ENCODE measurements at places on chromosomes 5 and 9.

DNA sequence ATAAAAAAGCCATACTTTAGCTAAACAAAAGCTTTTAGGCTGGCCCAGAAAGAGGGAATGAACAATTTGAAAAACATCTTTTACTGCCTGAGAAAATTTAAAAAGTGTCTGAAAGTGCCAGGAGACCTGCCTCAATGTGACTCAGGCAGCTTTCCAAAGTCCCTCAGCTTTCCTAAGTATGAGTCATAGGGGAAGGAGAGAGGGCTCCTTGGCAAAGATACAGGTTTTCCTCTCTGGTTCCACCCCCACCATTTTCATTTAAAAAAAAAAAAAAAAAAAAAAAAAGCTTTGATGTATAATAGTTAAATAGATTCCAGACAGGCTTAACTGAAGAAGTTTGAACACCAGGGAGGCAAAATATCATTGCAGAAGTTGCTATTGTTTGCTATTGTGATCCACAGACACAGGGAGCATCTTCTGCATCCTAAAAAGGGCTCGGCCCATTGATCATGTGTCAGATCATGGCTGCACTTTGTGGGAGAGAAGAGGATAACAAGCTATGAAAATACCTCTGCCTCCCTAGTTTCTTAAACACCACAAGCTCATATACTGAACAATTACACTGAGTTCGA is 71.5 kb downstream of the MRPS27 start:
- peak; percentile 61 for DNase-seq

GRCh38 chr5:165627548-165628170 is 2122.2 kb downstream of the MAT2B start:
- no peak for DNase-seq

DNA sequence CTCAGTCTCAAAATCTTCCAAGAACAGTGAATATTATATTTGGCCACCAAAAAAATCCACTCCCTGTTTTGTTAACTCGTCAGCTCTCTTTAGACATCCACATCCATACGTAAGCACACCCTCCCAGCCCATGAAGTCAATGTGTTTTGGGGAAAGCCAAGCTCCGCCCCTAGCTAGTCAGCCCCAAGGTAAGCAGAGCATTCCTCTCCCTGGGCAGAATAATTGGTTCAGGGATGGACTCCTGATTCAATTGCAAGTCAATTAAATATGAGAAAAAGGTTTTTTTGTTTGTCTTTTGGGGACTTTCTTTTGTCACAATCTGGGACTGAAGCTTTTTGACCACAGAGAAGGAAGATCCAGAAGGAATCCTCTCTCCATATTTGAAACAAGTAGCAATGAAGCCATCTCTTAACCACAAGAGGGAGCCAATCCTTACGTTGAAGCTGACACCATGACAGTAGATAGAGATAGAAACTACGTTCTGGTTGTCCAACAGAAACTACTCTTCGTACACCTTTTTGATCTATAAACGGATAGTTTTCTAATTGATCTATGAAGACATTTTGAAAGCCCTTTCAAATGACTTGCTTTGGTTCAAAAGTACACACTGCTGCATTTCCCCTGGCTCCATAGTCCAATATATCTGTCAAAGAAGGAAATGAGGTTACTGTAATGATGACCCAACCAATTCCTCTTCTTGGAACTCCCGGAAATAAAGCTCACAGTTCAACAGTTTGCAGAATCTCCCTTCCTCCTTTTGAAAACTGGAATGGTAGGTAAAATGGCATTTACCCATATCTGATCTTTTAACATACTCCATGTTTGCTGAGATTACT is 166.4 kb downstream of the TLE1 start:
- peak; percentile 43 for DNase-seq

- DNase-seq: peak; percentile 45
These were observed 21.9 kb upstream of the VDAC1 start for GRCh38 chr5:134026521-134027287.

DNA sequence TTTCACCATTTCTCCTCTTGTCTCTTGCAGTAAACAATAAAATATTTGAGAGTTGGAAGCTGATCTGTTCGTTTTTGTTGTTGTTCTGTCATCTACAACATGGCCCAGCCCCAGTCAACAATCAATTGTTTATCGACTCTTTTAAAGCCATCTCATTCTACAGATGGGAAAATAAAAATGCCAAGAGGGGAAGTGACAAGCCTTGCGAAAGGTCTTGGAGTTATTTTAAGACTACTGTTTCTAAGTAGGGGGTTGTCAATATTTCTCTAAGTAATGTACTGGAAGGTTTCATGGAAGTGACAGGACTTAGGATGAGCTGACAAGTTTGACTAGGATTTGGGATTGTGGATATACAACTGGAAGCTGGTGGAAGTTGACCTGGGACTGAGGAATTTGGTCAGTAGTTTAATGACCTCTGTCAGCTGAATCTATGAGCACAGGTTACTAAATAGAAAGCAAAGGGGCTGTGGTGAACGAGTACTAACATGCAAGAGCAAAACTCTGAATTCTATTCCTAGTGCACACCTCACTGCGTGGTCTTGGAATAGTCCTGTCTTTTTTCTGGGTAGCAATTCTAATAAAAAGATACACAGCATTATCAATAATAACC is 57.5 kb upstream of the ADRB2 start:
- DNase-seq: no peak

DNA sequence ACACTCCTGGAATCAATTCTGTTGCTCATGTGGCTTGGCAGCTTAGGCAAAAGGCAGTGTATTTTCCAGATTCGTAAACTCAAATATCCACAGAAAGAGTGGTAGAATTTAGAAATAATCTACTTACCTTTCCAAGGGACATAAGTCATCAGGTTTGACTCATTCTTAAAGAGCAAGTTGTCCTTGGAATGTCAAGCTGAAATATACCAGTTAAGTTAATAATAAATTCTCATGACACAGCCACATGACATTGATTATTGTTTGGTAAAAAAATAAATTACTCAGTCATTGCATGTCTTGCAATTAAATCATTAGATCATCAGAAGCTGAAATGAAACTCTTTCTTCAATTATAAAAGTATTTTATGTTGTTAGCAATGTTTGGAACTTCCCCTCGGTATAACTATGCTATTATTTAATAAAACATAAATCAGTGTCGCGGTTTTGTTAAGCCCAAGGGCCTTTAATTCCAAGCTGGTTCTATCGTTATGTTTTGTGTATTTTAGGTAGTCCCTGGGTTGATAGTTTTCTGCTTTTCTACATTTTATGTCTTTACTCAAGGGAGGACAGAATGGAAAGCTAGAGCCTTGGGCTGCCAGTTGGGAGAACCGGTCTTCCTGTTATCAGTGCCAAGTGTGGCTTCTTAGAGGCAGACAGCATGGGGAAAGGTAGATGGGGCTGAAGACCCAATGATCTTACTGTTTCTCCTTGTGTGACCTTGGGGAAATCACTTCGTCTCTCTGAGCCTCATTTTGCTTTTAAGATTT is 79.3 kb upstream of the PRLR start:
- no peak for DNase-seq

GRCh38 chr5:131977212-131977604 is 31.7 kb upstream of the MEIKIN start:
- DNase-seq: no peak

- DNase-seq: no peak
These were observed 57.1 kb upstream of the IZUMO3 start for GRCh38 chr9:24602693-24603352.

DNA sequence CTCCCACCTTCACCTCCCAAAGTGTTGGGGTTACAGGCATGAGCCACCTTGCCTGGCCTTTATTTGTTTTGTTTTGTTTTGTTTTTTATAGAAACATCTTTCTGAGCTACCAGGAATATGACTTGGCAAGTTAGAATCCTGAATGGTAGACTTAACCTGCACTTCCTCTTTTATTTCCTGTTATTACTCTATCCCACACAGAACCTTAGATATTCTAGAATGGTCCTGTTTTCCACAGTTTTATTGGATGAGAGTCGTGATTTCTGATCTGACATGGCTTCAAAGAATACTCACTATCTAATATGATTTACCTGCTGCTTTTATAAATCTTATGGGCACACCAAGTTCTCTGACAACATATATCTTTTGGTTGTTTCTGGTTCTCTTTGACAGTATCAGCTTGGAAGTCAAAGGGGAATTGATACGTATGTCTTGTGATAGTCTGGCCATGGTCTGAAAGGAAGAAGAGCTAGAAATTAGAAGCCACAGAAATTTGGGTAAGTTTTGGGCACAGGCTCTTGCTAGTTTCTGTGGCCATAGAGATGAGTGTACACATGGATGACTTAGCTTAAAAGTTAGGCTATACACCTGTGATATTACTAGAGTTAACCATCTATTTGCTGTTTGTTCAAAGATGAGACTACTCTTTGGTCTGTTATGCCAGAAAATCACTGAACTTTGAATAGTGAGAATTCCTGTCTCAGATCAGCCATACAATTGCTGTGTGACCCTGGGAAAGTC is 4.7 kb upstream of the PANK3 start:
- no peak for DNase-seq

GRCh38 chr5:20102293-20102692 is 114.3 kb upstream of the CDH18 start:
- DNase-seq: no peak

- DNase-seq: peak; percentile 85
These were observed 37.7 kb downstream of the LAMC3 start for GRCh38 chr9:131046581-131047202.

- DNase-seq: no peak
These were observed 189.4 kb downstream of the BNC2 start for GRCh38 chr9:16680975-16681651.

DNA sequence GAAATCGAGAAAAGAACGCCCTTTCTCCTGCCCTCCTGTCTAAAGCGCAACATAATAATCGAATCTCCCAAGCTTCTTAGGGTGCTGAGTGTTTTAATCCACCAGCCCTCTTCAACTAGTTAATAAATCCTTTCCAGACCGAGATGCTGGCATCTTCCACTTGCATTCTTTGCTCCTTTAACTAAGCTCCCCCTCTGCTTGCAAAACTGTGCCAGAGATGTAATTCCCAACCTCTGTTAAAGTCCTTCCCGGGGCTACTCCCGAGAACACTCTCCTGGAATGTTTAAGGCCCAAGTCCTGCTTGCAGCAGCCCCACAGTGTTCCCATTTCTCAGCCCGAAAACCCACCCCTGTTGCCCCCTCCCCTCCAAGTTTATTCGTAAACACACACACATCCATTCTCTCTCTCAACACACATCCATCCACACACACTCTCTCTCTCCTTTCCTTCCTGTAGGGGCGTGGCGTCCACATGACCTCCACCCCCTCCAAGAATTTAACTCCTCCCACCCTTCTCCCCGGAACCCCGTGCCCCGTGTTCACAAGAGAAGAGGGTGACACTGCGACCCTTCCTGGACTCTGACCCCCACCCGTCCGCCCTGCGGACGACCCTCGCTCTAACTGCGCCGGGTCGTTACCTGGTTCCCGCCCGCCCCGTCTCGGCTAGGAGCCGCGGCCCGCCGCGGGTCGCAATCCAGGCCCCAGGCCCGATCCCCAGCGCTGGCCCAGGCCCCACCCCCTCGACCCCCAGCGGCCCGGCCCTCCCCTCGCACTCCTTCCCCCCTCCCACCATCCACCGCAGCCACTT is 7.0 kb upstream of the MGAT1 start:
- peak; percentile 96 for DNase-seq

DNA sequence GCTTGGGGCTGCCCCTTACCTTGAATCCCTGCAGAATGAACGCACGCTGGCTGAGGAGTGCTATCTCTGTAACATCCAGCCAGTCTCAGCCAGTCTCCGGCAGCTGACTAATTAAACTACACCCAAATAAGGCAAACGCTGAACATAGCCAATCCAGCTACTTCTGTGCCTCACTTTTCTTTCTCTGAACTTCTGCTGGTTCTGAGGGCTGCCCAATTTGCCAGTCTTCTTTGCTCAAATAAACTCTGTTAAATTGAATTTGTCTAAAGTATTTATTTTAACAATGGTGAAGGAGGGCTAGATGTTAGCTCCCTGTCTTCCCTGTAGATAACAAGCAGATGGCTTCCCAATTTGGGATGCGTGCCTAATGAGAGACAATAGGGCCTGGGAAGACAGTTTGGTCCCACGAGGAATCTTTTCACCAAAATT is 154.0 kb upstream of the NFIL3 start:
- no peak for DNase-seq

GRCh38 chr5:133807348-133807747 is 161.1 kb downstream of the C5orf15 start:
- no peak for DNase-seq

GRCh38 chr5:137923856-137924255 is 34.6 kb downstream of the PKD2L2 start:
- peak; percentile 28 for DNase-seq

DNA sequence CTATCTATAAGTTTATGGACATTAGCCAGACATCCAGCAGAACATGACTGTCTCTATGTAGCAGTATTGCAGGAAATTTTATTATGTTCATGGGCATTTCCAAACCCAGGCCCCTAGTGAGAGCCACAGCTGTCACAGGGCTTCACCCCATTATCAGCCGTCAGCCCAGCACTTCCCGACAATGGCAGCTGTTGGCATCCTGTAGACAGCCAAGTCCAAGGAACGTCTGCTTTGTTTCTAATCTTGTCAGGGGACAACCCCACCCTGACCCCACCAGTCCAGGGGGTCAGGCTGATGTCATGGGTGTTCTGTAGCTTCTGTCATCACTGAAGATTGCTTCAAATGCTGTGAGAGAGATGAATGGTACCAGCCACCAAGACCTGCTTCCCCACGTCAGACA is 565.3 kb upstream of the BRINP1 start:
- DNase-seq: no peak

DNA sequence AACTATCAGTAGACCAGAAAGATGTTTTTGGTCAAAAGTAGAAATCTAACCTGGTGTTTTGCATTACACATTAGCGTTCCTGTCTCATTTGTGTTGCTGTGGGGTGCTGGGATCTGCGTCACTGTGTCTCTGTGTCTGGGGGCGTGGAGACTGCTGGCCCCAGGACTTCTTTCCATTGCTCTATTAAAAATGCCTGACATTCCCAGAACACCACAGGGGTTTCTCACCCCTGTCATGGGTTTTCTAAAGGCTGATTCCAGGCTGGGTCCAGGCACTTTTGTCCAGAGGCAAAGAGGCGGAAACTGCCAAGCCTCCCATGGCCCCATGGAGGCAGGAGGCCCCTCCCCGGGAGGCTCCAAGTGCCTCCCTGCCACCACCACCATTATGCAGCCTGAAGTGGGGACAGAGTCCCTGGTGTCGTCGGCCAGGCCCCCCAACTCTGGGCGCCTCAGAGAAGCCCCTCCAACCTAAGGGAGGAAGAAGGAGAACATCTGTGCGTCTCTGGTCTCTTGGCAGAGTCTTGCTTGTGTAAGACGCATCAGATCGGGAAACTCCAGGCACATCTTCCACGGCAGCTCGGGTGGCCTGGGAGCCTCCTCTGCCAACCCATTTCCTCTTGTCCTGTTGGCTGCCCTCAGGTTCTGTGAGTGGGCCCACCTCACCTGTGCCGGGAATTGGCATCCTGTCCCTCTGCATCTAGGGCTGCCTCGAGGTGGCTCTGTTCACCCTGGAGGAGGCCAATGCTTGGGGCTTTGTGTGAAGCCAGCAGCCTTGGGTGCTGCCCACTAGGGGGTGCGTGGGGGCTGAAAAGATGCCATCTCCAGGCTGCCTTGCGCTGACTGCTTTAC is 13.8 kb upstream of the PLEKHG4B start:
- peak; percentile 77 for DNase-seq

GRCh38 chr9:112069318-112070169 is 105.6 kb downstream of the SUSD1 start:
- no peak for DNase-seq

GRCh38 chr9:6921315-6921714 is 163.5 kb downstream of the KDM4C start:
- DNase-seq: no peak

- DNase-seq: no peak
These were observed 60.0 kb upstream of the C5orf46 start for GRCh38 chr5:147966326-147966725.

GRCh38 chr5:123916345-123917121 is 404.6 kb downstream of the CSNK1G3 start:
- peak; percentile 12 for DNase-seq

GRCh38 chr5:87394411-87395165 is 18.1 kb downstream of the CCNH start:
- DNase-seq: no peak

All from AG08396 (cell line).